ENCODE measurements at places on chromosomes 4 and X.

DNA sequence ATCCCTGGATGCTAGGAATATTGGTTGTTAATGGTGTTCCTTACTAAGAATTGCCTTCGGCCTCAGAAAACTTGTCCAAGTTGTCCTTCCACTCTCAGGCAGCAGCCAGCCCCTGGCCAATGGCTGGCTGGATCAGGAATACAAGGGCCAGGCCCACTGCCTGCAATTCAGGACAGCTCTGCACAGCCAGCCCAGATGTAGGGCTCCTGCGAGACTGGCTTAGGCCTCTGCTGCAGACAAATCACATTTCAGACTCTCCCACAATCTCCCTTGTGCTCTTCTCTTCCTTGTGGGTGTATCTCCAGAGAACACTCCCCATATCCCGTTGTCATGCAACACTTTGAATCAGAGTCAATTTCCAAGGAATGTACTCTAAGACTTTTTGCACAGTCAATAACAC is 747.6 kb upstream of the FTHL17 start:
- DNase-seq = no peak

- DNase-seq = no peak
Measured at GRCh38 chr4:95594013-95594412, 45.2 kb upstream of the UNC5C start.

- peak; percentile 38 for DNase-seq
Measured at GRCh38 chrX:16870862-16871815, 977 bp upstream of the RBBP7 start.

DNA sequence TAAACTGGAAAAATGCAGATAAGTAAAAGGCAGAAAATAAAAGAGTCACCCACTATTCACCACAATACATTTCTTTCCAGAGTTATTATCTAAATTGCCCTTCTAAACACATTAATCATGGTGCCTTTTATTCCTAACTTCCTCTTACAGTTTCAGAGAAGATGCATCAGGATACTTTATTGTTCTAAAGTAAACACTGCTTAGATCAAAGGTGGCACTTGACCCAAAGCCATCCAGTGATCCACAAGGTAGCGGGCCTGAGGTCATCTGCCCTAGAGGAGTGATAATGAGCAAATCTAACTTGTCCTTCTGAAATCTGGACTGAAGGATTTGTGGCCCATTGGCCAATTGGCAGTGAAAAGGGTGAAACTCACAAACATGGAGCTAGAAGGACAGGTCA is 12.0 kb upstream of the TMEM154 start:
- peak; percentile 49 for DNase-seq

GRCh38 chr4:1416948-1417260 is 10.7 kb upstream of the NKX1-1 start:
- DNase-seq = no peak

DNA sequence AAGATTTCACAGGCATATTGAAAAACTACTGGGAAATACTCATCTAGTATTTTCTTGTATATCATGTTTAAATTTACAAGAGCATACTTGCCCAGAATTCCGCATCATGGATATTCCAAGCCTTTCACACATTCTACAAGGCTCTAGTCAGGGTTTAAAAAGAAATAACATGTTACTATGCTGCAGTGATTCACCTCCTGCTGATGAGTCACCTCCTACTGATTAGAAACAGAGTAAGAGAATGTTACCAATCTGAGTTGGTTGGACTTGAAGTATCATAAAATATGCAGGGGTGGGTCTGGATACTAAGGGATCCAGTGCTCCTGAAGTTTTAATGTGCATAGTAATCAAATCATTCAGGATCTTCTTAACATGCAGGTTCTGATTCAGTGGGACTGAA is 192.0 kb upstream of the ANK2 start:
- DNase-seq = no peak

All from NCI-H510A treated with DMSO at 0.1 percent for 48 hours (cell line).